ENCODE measurements at places on chromosomes 7 and 10.
A peak's percentile ranks its signal among the peaks of the same experiment; 100 is the strongest.

GRCh38 chr10:110993024-110993693, 73.8 kb downstream of the SHOC2 start:
- no peak overlapping the region for H3K4me3 ChIP-seq
- H3K36me3 ChIP-seq, result no peaks in the 10 kb centered on the region
- no peak overlapping the region for H3K27ac ChIP-seq
- no peaks in the 10 kb centered on the region for H3K27me3 ChIP-seq
- peaks cover 21% of the 10 kb centered on the region for H3K4me1 ChIP-seq

DNA sequence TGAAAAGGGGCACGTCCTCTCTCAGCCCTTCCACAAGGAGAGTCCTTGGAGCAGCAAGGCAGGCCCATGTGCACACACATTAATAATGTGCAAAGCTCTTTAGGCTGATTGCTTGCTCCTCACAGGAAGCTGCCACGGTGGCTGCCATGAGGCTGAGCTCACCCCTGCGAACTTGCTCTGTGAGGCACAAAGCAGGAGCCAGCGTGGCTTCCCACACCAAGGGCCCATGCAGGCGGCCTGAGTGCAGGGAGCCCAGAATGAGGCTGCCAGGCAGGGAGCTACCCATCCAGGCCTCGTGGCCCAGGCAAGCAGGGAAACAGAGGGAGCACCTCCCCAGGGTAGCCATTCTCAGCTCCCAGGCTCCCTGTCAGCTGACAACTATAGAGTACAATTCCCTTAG, 242.9 kb downstream of the GRID1 start:
- no peak overlapping the region for H3K4me3 ChIP-seq
- H3K36me3 ChIP-seq, result no peaks in the 10 kb centered on the region
- no peak for DNase-seq
- H3K27ac ChIP-seq, result no peak overlapping the region

- H3K4me3 ChIP-seq, result no peak overlapping the region
- no peak overlapping the region for H3K27ac ChIP-seq
- no peaks in the 10 kb centered on the region for H3K4me1 ChIP-seq
- H3K27me3 ChIP-seq, result no peaks in the 10 kb centered on the region
Observed at GRCh38 chr7:156773966-156774365, 119.0 kb downstream of the LMBR1 start.

DNA sequence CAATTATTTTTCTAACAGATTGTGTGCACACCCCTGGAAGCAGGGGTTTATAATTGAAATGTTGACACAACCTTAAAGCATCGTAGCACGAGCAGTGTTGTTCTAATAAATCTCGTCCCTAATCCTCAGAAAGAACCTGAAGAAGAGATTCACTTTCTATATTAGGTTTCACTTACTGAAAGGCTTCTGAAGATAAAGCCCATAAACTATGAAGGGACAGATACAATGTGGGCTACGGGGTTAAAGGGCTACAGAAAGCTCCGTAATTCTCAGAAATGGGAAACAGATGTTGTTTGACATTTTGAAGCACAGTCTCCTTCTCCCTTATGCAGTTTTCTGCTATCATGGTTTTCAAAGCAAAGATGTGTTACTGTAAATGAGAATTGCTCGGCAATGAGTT, 479.6 kb downstream of the GATA3 start:
- H3K4me3 ChIP-seq, result no peak overlapping the region
- no peak for DNase-seq
- H3K27me3 ChIP-seq, result no peaks in the 10 kb centered on the region
- H3K36me3 ChIP-seq, result no peaks in the 10 kb centered on the region
- no peak overlapping the region for H3K27ac ChIP-seq

- peaks cover 3% of the 10 kb centered on the region for H3K36me3 ChIP-seq
- peak overlapping the region; percentile 66 for H3K4me3 ChIP-seq
Observed at GRCh38 chr7:2405601-2406345, 2.4 kb downstream of the CHST12 start.

DNA sequence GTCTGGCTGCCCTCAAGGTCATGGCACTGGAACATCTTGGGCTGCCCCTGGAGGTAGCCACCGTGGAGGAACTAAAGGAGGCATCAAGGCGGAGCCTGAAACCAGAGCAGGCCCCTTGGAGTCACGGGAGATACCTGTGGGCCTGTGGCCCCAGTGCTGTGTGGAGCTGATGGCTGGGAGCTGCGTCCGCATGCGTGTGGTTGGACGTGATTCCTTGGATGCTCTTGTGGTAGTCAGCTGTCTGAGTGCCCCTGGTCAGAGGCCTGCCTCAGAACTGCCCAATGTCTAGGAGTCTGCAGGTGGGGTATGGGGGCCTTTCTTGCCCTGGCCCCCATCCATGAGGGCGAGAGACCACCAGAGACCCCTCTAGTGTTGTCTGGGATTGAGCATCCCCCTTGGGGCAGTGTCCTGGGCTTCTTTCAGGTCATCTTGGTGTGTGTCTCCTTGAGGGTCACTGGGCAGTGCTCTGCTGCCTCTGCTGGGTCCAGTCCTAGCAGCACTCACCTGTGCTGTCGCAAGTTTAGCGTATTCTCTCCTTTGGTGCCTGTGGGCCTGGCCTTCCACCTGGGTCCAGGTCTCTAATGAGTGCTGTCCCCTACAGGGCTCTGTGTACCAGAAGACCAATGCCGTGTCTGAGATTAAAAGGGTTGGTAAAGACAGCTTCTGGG, 8.1 kb downstream of the PGAM2 start:
- no peak overlapping the region for H3K4me3 ChIP-seq
- no peaks in the 10 kb centered on the region for H3K27me3 ChIP-seq
- H3K27ac ChIP-seq, result peak overlapping the region; percentile 6
- no peaks in the 10 kb centered on the region for H3K4me1 ChIP-seq
- peaks cover 33% of the 10 kb centered on the region for H3K36me3 ChIP-seq

- H3K36me3 ChIP-seq, result no peaks in the 10 kb centered on the region
- H3K4me3 ChIP-seq, result no peak overlapping the region
- H3K27ac ChIP-seq, result no peak overlapping the region
- peaks cover 8% of the 10 kb centered on the region for H3K4me1 ChIP-seq
- H3K27me3 ChIP-seq, result no peaks in the 10 kb centered on the region
Observed at GRCh38 chr7:87317691-87318245, 27.7 kb upstream of the CROT start.

DNA sequence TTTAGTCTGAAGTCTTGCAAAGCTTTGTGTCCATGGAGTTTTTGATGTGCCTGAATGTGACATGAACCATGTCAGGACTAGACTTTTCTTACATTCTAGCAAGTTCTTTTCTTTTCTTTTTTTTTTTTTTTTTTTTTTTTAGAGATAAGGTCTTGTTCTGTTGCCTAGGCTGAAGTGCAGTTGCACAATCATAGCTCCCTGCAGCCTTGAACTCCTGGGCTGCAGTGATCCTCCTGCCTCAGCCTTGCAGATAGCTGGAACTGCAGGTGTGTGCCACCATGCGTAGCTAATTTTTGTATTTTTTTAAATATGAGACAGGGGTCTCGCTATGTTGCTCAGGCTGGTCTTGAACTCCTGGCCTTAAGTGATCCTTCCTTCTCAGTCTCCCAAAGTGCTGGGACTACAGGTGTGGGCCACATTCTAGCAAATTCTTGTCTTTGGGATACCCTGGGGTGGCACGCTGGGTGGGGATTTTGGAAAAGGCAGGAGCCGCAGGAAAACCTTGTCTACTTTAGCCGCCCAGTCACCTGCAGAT, 152.8 kb downstream of the SVIL start:
- no peaks in the 10 kb centered on the region for H3K27me3 ChIP-seq
- no peak overlapping the region for H3K4me3 ChIP-seq
- DNase-seq, result no peak
- H3K4me1 ChIP-seq, result peaks cover 6% of the 10 kb centered on the region
- H3K27ac ChIP-seq, result no peak overlapping the region

DNA sequence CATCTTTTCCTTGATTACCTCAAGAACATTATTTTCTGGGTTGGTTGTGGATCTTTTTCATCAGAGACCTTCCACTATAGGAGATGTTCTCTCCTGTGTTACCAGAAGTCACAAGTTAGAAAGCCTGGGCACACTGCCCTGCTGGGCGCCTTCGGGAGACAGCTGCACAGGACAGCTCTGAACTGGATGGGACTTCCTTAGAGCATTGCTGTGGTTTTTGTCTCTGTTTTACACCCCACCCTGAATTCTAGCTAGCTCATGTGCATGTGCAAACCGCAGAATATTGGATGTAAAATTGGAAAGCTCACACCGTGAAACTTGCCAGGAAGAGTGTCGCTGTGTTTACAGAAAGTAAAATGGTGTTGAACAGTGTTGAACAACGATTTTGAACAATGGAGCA, 54.4 kb upstream of the SEC61G start:
- no peak overlapping the region for H3K4me3 ChIP-seq
- no peaks in the 10 kb centered on the region for H3K36me3 ChIP-seq
- no peaks in the 10 kb centered on the region for H3K4me1 ChIP-seq
- no peak for DNase-seq
